ENCODE measurements at places on chromosomes 3 and 15.
A peak's percentile ranks its signal among the peaks of the same experiment; 100 is the strongest.

DNA sequence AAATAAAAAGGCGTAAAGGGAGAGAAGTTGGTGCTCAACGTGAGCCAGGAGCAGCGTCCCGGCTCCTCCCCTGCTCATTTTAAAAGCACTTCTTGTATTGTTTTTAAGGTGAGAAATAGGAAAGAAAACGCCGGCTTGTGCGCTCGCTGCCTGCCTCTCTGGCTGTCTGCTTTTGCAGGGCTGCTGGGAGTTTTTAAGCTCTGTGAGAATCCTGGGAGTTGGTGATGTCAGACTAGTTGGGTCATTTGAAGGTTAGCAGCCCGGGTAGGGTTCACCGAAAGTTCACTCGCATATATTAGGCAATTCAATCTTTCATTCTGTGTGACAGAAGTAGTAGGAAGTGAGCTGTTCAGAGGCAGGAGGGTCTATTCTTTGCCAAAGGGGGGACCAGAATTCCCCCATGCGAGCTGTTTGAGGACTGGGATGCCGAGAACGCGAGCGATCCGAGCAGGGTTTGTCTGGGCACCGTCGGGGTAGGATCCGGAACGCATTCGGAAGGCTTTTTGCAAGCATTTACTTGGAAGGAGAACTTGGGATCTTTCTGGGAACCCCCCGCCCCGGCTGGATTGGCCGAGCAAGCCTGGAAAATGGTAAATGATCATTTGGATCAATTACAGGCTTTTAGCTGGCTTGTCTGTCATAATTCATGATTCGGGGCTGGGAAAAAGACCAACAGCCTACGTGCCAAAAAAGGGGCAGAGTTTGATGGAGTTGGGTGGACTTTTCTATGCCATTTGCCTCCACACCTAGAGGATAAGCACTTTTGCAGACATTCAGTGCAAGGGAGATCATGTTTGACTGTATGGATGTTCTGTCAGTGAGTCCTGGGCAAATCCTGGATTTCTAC lies at the start of gene RARB:
Gene RARB, plus strand, starts transcription at position 322 of the 847 bp plus-strand sequence. Its CDS starts 469 bp downstream, at position 791.
- DNase-seq: peak; percentile 62

GRCh38 chr15:85329561-85330422 lies 50.6 kb upstream of the AKAP13 start:
- peak; percentile 66 for DNase-seq

DNA sequence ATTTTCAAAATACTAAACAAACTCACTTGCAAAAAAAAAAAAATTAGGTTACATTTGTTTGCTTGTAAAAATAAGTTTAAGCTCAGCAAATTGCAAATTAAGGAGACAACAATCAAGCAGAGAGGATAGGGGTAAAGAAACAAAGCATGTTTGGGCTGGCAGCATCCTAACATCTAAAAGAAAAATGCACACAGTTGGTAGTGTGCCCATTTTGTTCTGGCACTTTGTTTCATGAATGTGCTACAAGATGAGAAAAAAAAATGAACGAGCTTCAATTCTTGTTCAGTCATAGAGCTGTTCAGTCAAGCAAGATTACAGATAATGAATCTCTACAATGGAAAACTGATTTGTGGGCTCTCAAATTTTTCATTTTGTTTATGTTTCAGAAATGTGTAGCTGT lies 17.7 kb upstream of the ZBBX start:
- no peak for DNase-seq

- no peak for DNase-seq
Observed at GRCh38 chr3:134916276-134916961, 121.4 kb downstream of the EPHB1 start.

- no peak for DNase-seq
Observed at GRCh38 chr3:28186748-28187147, 54.7 kb upstream of the CMC1 start.

DNA sequence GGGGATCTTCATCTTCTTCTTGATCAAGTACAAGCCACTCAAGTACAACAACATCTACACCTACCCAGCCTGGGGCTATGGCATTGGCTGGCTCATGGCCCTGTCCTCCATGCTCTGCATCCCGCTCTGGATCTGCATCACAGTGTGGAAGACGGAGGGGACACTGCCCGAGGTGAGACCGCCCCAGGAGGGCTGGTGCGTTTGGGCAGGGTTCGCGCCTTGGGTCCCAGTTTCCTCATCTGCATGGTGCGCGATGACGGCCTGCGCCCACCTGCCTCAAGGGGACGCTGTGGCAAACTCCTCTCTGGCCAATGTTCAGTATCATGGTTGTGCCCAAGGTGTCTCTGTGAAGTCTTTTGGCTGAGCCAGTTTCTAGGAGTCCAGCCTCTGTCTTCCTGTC lies 57.5 kb upstream of the SLC6A1 start:
- no peak for DNase-seq

GRCh38 chr3:74978684-74979083 lies 364.2 kb upstream of the CNTN3 start:
- no peak for DNase-seq

DNA sequence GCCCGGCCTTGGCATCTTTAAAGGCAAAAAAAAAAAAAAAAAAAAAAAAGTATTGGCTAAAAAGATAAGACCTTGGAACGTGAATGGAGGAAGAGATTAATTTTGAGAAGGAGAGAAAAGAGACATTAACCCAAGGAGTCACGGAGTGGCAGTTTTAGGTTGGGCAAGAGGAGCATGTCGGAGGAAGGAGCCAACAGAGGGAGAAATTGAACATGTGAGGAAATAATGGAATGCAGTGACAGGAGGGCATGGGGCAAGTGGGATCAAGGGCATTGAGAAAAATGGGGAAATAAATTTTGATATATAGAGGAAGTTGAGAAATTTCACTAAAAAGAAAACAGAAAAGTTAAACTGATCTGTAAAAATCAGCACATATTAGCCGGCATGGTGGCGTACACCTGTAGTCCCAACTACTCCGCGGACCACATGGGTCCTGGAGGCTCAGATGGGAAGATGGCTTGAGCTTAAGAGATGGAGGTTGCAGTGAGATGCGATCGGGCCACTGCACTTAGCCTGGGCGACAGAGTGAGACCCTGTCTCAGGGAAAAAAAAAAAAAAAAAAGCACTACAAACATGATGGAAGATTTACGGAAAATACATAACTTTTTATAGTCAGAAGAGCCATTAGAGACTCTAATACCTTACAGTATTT lies 1.2 kb downstream of the HAUS2 start:
- peak; percentile 65 for DNase-seq

DNA sequence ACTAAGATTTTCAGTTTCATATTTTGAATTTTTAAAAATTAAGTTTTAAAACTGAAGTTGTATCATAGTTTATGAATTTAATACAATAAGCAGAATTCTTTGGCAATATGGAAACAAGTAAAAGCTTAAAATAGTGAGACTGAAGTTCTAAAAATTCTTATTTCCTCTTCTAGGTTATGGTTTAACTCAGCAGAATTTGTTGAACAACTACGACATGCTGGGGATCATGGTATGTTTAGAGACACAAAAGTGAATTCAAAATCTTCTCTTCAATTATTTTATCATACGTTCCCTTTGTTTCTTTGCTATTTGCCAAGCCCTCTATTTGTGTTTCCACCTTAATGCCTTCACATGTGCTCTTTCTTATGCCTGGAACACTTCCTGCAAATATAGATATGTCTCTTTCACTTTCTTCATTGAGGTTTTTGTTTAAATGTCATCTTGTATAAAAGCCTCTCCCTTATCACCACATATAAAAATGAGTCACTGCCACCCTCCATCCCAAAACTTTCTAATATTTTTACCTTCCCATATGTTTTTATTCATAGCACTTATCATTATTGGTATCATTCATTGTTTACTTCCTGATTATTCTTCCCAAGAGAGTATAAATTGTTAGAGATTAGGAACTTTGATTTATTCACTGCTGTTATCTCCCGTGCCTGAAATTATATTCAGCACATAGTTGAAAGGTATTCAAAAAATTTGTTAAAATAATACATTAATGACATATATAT lies 6.4 kb downstream of the SUCNR1 start:
- DNase-seq: no peak

- peak; percentile 59 for DNase-seq
Observed at GRCh38 chr3:23324745-23325144, 121.6 kb downstream of the UBE2E2 start.

DNA sequence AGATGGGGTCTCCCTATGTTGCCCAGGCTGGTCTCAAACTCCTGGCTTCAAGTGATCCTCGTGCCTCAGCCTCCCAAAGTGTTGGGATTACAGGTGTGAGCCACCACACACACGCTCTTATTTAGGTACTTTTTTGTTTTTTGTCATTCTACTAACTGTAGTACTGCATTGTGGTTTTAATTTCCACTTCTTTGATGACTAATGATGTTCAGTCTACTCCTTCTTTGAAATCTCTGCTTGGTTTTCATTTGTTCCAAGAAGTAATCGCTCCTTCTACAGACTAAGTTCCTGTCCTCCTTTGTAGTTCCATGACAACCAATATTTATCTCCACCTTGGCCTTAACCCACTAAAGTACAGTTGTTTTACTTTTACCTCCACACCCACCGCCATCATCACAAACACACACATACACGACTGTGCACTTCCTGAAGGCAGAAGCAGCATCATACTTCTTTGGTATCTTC lies 529 bp upstream of the DLEC1 start:
- peak; percentile 23 for DNase-seq

DNA sequence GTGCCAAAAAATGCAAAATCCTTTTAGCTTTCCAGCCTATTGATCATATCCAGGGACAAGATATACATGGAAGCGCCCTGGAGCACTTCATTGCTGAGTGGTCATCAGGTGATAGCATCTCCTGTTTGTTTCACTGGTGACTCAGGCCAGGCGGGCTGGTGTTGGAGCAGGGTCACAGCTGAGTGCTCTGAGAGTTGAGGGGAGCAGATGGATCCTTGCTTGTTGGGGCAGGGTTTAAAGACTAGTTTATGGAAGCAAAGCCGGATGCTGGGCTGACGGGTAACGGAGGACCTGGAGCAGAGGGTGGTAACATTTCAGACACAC lies 405.0 kb upstream of the TPM1 start:
- no peak for DNase-seq

GRCh38 chr15:100951965-100952364 lies 32.8 kb downstream of the LRRK1 start:
- peak; percentile 37 for DNase-seq

DNA sequence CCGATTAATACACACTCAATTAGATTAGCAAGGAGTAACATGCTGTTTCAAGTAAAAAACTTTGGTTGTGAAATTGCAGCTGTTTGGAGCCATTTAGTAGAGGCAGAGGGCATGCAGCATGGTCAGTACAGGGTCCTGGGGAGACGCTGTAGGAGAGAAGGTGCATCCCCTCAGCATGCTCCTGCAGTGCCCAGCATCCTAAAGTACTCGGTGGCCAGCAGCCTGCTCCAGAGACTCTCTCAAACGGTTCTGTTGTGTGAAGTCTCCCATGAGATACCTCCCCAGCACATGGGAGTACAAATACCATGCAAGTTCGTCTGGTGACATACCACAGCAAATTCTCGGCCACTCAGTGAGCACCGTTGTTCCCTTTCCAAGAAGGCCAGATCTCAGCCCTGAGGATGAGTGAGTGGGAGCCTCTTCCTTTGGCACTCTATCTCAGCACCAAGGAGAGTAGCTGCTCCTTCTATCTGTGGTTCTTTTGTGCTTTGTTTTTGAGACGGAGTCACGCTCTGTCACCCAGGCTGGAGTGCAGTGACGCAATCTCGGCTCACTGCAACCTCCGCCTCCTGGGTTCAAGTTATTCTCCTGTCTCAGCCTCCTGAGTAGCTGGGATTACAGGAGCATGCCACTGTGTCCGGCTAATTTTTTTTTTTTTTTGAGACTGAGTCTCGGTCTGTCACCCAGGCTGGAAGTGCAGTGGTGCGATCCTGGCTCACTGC lies 72.7 kb downstream of the TJP1 start:
- no peak for DNase-seq

DNA sequence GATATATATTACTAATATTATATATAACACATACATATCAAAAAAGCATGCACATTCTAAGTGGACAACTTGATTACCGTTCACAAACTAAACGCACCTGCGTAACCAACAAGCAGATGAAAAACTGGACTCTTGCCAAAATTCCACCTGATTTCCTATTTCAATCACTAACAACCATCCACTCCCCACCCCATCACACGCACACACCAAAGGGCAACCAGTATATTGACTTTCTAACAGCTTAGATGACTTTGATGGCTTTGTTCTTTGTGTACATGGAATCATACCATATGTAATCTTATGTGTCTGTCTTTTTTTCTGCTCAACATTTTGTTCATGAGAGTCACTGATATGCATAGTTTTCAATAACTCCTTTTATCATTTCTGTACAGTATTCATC lies 496.8 kb upstream of the ARRDC4 start:
- DNase-seq: no peak

- DNase-seq: no peak
Observed at GRCh38 chr3:48155122-48155521, 33.1 kb downstream of the CDC25A start.

DNA sequence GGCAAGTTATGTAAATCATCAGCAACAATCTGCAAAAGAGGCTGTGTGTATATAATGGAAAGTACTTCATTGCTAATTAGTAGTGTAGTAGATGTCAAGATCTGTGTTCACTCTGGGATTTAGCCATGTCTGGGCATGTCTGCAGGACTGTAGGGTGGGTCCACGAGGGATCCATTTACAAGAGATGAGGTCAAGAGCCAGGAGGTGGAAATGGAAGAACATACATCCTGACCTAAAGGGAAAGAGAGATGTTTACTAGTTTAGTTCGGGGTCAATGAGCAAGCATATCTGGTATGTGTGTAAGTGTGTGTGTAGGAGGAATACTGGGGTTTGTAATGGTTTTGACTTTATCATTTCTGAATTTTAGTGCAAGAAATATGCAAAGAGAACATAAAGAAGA lies 171.5 kb upstream of the NANOGP8 start:
- no peak for DNase-seq

GRCh38 chr15:77983091-77983707 lies 94.3 kb downstream of the TBC1D2B start:
- no peak for DNase-seq

GRCh38 chr3:115380883-115381572 lies 233.9 kb upstream of the ZBTB20 start:
- no peak for DNase-seq

GRCh38 chr3:87848003-87848402 lies 210.8 kb downstream of the CGGBP1 start:
- no peak for DNase-seq

DNA sequence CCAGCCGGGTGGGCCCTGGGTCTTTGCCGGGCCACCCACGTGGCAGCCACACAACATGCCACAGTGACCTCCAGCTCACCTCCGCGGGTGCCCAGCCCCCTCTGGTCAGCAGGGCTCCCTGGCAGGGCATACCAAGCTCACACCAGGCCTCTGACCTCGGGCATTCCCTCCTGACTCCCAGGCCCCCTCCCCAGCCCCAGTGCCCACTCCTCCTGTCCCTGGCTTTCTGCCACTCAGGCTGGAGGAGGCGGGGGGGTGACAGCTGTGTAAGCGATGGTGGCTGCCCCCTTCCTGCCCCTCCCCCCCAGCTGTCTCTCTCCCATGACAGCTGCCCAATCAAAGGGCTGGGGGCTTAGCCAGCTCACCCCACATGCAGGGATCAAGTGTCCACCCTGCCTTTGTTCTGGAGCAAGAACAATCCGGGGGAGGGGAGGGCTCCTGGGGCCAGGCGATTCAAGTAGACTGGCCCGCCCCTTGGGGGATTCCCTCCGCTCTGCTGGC lies 3.3 kb downstream of the PCBP4 start:
- DNase-seq: no peak
